HS-5 (cell line): ENCODE measurements at places on chromosomes 11 and 22.

- DNase-seq = no peak
Measured at GRCh38 chr22:31566484-31566883, 70.1 kb downstream of the SFI1 start.

DNA sequence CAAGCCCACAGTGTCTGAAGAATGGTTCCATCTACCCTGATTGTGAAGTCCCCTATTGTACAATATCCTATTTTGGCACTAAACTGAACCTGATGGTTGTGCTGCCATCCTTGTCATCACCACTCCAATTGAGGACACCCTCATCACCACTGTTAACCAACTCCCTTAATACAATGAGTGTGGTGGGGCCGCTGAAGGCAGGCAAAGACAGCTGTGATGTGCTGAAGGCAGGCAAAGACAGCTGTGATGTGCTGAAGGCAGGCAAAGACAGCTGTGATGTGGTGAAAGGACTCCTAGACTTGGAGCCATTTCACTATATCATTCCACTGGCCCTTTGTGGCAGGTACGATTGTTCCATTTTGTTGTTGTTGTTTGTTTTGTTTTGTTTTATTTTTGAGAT lies 481.6 kb downstream of the SOX6 start:
- no peak for DNase-seq

DNA sequence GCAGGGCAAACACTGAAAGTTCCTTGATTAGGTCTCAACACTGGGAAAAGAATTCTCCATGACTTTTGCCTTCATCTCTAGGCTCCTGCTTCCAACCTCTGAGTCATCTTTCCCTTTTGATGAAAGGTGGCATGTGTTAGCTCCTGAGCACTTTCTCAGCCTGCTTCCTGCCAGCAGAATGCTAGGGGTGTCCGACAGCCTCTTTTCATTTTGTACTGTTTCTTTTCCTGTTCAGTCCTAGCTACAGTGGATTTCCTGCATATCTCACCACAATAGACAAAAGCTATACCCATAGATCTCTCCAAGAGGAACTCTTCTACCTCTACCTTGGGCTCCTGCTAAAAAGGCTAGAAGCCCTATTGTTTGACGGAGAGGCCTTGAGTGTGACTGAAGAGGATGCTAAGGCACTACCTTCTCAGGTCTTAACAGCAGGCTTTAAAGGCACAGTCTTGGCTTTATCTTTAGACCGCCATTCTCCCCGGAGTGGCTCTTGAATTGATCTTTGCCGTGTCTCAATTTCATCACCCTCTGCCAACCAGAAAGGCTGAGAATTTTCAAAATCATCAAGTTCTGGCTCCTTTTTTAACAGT lies 145.5 kb downstream of the RBFOX2 start:
- DNase-seq = no peak

- no peak for DNase-seq
Measured at GRCh38 chr11:64745521-64746328, 1.8 kb upstream of the RASGRP2 start.

GRCh38 chr11:110798201-110798900 lies 86.1 kb upstream of the ARHGAP20 start:
- DNase-seq = no peak

GRCh38 chr11:83042964-83043711 lies 28.6 kb downstream of the RAB30 start:
- DNase-seq = no peak

DNA sequence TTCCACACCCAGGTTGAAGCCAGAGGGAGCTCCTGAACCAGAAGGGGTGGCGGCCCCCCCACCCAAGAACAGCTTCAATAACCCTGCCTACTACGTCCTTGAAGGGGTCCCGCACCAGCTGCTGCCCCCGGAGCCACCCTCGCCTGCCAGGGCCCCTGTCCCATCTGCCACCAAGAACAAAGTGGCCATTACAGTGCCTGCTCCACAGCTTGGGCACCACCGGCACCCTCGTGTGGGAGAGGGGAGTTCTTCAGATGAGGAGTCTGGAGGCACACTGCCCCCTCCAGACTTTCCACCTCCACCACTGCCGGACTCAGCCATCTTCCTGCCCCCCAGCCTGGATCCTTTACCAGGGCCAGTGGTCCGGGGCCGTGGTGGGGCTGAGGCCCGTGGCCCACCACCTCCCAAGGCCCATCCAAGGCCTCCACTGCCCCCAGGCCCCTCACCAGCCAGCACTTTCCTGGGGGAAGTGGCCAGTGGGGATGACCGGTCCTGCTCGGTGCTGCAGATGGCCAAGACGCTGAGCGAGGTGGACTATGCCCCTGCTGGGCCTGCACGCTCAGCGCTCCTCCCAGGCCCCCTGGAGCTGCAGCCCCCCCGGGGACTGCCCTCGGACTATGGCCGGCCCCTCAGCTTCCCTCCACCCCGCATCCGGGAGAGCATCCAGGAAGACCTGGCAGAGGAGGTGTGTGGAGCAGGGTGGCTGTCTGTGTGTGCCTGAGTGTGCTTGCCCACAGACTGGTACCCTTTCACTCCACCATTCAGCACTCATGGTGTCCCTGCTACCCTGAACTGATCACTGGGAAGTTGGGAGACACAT lies 6.7 kb downstream of the PHOX2A start:
- no peak for DNase-seq

DNA sequence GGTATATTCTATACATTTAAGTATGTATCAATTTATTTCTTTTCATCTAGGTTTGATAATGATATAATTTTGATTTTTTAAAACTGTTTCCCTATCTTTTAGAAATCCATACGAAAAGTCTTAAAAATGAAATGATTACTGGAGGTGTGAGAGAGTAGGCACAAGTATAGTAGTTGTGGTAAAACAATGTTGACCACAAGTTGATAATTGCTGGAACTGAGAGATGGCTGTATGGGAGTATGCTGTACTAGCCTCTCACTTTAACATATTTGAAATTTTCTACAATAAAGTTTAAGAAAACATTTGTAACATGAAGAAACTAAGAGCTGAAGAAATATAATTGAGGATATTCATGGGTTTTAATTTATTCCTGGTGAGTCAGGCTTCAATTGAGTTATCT lies 30.0 kb downstream of the FSHB start:
- no peak for DNase-seq

DNA sequence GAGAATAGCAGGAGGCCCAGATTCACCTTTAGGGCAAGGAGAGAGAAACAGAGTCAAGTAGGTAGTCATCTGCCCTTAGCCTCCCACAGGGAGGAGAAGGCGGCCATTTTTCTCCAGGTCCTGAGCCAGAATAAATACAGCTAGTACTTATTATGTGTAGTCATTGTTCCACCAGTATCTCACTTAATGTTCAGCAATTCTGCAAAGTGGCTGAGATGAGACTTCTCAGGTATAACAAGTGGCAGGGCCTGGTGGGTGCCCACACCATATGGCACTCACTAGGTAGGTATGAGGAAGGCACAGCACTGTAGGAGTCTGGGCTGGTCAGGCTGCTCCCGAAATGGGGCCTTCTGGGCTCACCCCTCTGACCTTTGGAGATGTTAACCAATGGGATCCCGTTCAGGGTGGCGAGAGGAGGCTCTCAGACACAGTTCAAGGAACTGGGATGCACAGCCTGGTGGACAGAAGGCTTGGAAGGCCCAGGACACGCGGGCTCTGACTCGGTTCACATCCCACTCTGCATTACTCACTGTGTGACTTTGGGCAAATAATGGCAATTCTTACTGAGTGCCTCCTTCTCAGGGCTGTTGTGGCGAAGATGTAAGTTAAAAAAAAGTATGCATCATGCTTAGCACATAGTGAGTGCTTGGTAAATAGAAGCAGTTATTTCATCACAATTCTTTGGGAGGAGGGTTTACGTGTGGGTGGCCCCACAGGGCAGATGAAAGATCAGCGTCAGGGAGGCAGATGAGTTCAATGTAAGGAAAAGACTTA lies 25.1 kb downstream of the RTN4RL2 start:
- DNase-seq = no peak

GRCh38 chr11:2301631-2302305 lies at the start of the genes C11orf21 and TSPAN32:
C11orf21 (minus strand) TSS chr11:2301918; CDS start chr11:2301808, 110 bp downstream.
TSPAN32 (plus strand) TSS chr11:2302013; CDS start chr11:2302150, 137 bp downstream.
- DNase-seq = no peak

DNA sequence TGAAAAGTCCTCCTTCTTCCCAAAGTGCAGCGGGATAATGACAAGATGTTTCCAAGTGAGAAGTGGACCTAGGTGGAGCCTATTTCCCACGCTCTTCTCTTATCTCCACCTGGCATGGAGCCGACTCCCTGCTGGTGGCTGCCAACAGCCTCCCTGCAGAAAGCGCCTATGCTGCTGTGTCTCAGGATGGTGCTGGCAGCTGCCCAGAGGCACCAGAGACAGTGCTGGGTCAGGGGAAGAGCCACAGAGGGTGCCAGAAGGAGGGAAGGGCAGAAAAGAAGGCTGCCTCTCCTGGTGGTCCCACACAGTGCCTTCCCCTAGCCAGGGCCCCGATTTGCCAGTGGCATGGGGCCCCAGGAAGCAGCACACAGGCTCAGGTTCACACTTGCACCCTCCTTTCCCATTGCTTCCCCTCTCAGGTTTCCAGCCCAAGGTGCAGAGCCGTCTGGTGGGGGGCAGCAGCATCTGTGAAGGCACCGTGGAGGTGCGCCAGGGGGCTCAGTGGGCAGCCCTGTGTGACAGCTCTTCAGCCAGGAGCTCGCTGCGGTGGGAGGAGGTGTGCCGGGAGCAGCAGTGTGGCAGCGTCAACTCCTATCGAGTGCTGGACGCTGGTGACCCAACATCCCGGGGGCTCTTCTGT lies 19.0 kb downstream of the CD5 start:
- DNase-seq = no peak

DNA sequence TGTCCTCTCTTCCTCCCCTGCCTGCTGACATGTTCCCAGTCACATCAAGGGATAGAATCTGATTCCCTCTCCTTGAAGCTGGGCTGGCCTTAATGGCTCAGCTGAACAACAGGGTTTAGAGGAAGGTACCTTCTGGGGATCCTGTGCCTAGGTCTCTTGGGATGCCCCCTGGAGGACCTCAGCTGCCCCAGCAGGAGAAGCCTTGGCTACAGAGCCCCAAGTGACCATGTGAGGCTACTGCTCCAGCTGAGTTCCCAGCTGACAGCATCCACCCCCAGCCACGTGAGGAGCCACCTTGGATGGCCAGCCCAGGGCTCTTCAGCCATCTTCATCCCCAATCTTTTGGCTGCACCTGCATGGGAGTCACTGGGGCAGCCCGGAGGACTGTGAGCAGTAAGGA lies 1499.3 kb downstream of the TBC1D22A start:
- no peak for DNase-seq

GRCh38 chr11:112540261-112540660 lies 279.6 kb upstream of the PLET1 start:
- no peak for DNase-seq

GRCh38 chr22:31940506-31940905 lies 3.8 kb upstream of the YWHAH start:
- DNase-seq = no peak

- DNase-seq = no peak
Measured at GRCh38 chr11:31236143-31236542, 133.4 kb downstream of the DCDC1 start.

DNA sequence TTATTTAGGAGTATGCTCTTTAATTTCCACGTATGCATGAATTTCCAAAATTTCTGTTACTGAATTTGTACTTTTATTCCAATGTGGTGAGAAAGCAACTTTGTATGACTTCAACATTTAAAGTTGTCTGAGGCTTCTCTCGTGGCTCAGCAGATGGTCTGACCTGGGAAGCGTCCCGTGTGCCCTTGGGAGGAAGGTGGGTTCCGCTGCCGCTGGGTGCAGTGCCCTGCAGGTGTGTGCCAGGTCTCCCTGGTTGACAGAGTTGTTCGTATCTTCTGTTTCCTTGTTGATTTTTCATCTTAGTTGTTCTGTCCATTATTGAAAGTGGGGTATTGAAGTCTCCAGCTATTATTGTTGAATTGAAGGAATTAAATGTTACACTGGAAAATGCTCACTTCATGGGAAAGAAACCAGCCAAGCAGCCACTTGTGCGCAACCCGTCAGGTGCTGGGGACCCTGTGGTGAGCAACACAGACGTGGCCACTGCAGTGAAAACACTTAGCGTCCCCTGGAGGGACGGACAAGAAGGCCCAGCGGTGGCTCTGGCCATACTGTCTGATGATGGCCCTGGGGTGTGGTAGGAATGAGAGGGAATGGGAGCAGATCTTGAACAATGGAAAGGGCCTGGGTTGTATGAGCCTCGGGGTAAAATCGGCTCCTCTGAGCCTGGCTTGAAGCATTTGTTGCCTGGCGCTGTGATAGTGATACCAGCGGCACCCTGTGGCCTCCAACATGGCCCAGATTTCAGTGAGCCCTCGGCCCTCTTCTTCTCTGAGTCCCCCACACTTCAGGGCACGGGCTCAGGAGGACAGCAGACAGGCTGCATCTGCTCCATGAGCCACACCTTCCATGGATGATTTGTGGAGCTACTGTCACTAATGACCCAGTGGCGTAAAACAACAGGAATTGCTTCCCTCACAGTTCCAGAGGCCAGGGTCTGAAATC lies 31.5 kb upstream of the KRTAP5-7 start:
- DNase-seq = no peak

DNA sequence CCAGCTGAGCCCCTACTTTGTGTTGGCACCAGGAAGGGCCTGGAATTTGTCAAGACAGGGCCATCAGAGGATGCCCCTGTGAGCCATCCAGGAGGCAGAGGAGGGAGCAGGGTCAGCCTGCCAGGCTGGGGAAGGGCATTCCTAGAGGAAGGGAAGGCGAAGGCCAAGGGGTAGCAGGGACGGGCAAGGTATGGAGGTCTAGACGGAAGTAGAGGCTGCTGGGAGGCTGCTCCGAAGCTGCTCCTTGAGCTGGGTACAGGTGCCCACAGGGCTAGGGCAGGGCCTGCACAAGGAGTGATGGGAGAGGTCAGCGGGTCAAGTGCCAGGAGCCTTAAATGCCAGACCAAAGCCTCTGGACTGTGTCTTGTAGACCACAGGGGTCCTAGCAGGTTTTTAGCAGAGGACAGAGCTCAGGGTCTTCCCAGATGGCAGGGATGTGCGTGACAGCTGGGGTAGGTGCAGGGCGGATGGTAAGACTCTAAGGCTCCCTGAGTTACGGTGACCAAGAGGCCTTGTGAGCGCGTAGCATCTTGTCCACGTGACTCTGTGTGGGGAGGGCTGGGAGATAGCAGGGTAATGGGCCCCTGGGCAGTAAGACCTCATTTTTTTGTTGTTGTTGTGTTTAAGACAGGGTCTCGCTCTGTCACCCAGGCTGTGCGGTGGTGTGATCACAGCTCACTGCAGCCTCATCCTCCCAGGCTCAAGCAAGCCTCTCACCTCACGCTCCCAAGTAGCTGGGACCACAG lies 31.7 kb upstream of the CSNK1E start:
- DNase-seq = no peak

- DNase-seq = no peak
Measured at GRCh38 chr11:31870609-31871309, 59.6 kb upstream of the PAX6 start.

GRCh38 chr11:129249351-129249750 lies 57.2 kb upstream of the ARHGAP32 start:
- peak; percentile 74 for DNase-seq

DNA sequence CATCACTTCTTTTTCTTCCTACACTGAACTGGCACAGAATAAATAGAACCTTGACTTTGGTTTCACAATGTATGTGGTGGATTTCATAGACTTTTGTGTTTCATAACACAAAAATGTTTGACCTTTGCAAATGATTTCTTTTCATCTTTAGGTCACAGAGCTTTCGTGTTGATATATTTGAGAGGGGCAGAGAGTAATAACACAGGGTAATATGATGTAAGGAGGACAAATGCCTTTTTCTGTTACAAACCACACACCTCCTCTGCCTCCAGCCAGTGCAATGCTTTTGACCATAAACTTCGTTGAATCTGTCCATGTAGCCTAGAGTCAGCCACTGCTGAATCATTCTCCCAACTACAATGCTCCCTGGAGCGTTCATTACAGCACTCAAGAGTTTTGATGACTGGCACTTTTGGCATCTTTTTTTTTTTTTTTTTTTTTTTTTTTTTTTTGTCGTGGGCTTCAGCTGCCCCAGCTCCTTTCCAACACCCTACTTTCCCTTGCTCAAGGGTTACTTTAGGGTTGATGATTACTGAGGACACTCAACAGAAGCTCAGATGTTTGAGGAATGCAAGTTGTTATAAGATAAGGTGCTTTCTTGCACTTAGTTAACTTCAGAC lies 11.4 kb upstream of the CAT start:
- peak; percentile 85 for DNase-seq
